Transverse colon (tissue), 4 donors: ENCODE measurements at places on chromosomes 11 and 22. TPM values are rescaled to one million over a fixed set of nuclear protein-coding genes. Genes with fewer than 3 reads are reported as not detected.

Gene RRP8
- 11.1 TPM for total RNA-seq

DNA sequence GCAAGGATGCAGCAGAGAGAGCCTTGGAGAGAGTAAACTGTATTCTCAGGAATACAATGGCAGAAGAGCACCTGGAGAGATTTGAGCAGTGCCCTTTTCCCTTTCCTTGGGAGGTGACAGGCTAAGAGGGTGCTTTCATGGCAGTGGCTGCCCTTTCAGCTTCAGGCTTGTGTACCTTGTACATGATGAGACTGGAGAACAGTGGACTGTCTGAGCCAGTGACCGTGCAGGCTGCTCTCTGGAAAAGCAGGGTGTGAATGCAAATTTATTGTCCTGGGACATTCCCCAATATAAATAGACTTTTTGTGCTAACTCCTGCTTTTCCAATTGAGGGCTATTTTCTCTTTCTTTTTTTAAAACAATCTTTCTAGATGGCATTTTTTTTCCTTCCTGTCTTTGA is 99.3 kb downstream of the TRIM44 start:
- DNase-seq, result no peak

Gene SCUBE2
- 20.0 TPM for total RNA-seq

- DNase-seq, result no peak
These were observed 4.9 kb upstream of the SLCO2B1 start for GRCh38 chr11:75145972-75146519.

Gene SGSM1
- 2.6 TPM for total RNA-seq

Gene ZNF280B
- 0.41 TPM for total RNA-seq

Gene APOL5
- not detected for total RNA-seq

DNA sequence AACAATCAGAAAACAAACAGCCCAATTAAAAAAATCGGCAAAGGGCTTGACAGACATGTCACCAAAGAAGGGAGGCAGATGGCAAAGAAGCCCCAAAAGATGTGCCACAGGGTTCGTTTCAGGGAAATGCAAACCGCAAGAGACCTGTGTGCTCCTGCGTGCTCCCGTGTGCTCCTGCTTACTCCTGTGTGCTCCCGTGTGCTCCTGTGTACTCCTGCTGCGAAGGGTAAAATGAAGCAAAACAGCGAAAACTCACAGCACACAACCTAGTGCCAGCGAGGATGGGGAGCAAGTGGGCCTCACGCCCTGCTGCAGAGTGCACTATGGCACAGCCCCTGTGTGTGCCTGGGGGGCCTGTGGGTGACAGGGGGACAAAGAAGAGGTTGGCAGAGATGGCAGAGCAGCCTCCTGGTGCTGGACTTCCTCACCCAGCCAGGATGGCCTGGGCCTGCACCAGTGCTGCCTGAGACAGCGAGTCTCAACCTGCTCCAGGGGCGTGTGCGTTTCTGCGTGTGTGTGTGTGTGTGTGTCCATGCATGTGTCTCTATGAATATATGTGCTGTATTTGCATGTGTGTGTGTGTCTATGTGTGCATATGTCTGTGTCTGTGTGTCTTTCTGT is 14.0 kb downstream of the ASCL2 start:
- DNase-seq, result no peak

DNA sequence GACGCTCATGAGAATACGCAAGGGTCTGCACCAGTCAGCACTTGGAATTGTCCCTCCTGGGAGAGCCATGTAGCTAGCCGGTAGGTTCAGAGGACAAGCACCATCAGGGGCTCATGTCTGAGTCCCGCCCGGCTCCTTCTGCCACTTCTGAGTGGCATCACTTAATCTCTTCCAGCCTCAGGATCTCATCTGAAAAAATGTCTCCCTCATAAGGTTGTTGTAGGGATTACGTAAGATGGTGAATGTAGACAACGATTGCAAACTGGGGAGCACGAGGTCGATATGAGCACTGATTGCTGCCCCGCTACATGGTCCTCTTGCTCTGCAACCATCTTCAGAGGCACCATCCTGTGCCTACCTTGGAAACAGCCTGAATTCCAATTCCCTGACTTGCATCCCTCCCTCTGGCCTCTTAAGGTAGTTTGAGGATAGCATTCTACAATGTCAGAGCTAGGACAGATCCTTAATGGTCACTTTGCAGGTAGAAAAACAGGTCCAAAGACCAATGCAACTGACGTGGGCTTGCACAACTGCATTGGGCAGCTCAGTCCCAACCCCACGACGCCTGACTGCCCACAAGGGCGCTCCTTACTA is 115.8 kb upstream of the TMEM45B start:
- no peak for DNase-seq

Gene CXCR5
- not detected for total RNA-seq

Gene UBQLNL
- total RNA-seq, result 1.8 TPM

DNA sequence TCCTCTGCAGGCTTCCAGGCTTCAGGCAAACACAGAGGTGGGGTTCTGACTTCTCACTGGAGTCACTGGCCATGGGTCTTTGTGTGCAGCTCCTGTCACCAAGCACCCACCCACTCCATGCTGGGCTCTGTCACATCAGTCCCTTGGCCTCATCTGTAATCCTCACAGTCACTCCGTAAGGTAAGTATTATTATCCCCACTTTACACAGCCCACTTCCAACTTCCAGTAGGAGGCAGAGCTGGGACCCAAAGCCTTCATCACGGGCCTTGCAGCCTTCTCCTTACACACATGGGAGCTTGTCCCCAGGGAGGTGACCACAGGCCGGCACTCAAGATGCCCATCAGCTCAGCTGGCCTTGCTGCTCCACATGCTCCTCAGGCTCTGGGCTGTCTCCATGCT is 266.7 kb upstream of the B3GAT1 start:
- DNase-seq, result no peak

DNA sequence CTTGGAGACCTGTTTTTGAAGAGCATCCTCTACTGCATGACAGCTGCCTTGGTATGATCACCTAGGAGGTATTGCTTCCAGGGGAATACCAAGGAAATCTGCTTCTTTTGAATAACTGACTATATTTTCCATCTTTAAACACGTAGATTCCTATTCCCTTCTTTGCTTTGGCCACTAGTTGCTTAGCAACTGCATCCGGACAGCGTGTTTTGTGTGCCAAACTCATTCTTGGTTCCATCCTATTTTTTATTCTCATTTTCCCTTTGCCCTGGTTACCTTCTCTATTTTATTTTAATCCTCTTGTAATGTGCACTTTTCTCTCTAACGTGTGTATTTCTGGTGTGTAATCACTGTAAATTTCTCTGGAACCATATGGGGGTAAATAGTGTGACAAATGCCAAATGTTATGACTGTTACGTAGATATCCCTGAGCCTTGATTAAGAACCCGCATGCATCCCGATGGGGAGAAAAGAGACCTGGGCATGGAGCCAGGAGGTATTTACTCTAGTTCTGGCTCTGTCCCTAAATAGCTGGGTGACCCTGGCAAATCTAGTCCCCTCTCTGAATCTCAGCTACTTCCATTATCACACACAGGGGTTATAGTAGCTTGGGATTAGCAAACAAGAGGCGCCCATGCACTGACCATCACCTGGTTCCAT is 241.7 kb downstream of the MIAT start:
- DNase-seq, result no peak

Gene KRTAP5-1
- not detected for total RNA-seq

Gene DMC1
- 0.32 TPM for total RNA-seq

- no peak for DNase-seq
These were observed 15.7 kb downstream of the FBXO7 start for GRCh38 chr22:32490279-32490678.
